Cardiac muscle cell (in vitro differentiated cells and primary cell): ENCODE measurements at places on chromosomes 12 and 14. TPM values are rescaled to one million over a fixed set of nuclear protein-coding genes. Genes with fewer than 3 reads are reported as not detected.

P2RX2 gene
- not detected in 2 replicates for total RNA-seq

FBLN5 gene
- total RNA-seq = 0.74 and 0.88 TPM in 2 replicates

RBMS2 gene
- 8.5 and 11.4 TPM in 2 replicates for total RNA-seq

DNA sequence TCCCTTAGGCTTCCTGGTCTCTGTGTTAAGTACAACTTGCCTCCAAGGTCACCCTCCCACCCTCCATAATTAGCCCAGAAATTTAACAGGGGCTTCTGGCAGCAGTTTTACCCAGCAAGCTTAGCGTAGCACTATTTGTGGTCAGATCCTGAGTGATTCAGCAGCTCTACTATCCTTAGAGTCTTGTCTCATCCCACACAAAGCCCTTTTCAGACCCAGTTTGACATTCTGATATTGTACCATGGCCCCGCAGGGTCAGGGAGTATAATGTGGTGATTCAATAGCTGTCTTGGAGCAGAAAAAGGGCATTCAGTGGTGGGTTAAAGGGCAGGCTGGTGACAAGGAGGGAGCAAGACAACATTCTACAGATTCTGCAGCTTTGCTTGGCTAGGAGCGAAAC, 153.8 kb upstream of the DDHD1 start:
- no peak overlapping the region for H3K4me3 ChIP-seq
- peak; percentile 44 for DNase-seq
- H3K27me3 ChIP-seq = no peaks in the 10 kb centered on the region
- H3K27ac ChIP-seq = no peak overlapping the region
- H3K4me1 ChIP-seq = peaks cover 7% of the 10 kb centered on the region

PEBP1 gene
- total RNA-seq = 404 and 408 TPM in 2 replicates

TMTC1 gene
- 25.3 and 30.3 TPM in 2 replicates for total RNA-seq

MYF6 gene
- not detected in 2 replicates for total RNA-seq

ACSS3 gene
- 19.4 and 32.4 TPM in 2 replicates for total RNA-seq

DNA sequence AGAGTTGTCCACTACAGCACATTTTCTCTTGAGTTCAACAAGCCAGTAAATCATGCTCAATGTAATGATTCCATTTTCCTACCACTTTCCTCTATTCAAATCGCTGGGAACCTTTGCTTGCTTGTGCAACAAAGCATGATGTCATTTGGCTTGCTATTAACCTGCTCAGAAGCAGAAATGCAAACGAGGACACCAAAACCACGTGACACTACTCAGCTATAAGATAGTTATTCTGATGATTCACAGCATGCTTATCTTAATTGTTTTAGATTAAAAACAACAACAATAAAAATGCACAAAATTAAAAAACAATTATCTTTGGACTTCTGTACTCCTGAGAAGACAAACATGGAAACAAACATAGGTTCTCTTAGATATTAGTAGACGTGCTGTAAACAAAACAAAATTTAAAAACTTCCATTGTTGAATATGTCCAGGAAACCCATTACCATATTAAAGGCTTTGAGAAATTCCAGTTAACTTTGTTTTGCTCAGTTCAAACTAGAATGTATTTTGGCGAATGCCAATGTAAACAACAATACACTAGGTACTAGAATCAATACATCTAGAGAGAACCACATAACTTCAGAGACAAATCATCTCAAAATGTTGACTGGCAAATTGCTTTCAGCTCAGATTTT, 77.5 kb upstream of the KRAS start:
- no peak for DNase-seq
- peaks cover 4% of the 10 kb centered on the region for H3K4me1 ChIP-seq
- H3K4me3 ChIP-seq = no peak overlapping the region
- no peak overlapping the region for H3K27ac ChIP-seq
- no peaks in the 10 kb centered on the region for H3K36me3 ChIP-seq
- H3K27me3 ChIP-seq = no peaks in the 10 kb centered on the region

GRCh38 chr14:63203618-63204406, 431 bp upstream of the RHOJ start:
- H3K36me3 ChIP-seq = no peaks in the 10 kb centered on the region
- H3K27ac ChIP-seq = no peak overlapping the region
- H3K4me3 ChIP-seq = no peak overlapping the region

GRCh38 chr12:3615862-3616261, 124.9 kb downstream of the PRMT8 start:
- no peaks in the 10 kb centered on the region for H3K4me1 ChIP-seq
- no peak overlapping the region for H3K27ac ChIP-seq
- no peak overlapping the region for H3K4me3 ChIP-seq
- H3K36me3 ChIP-seq = no peaks in the 10 kb centered on the region

DNA sequence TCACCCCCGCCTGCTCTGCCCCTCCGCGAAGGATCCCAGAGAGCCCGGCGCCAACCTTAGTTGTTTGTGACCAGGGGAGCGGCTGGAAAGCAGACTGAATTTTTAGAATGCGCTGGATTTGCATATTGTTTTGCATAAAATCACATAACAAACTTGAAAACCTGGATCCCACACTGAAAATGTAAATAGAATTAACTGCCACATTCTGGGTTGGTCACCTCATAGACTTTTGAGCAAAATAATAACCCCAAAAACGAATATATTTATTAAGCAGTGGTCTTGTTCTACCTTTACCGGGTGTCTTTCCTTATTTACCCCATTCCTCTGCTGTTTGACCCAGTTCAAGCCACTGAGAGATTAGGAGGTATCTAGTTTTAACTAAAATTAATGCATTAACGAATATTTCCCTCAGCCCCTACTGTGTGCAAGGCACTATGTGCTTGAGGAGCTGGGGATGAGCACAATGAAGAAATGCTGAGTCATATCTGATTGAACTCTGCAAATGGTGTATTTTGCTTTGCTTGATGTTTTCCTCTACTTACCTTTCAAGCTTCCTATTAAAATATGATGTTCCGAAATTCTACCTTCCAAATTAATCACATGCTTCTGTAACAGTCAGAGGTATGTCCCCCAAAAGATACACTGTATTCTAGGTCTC, 438 bp upstream of the EGLN3 start:
- no peaks in the 10 kb centered on the region for H3K36me3 ChIP-seq
- no peak overlapping the region for H3K4me3 ChIP-seq
- peaks cover 11% of the 10 kb centered on the region for H3K4me1 ChIP-seq
- H3K27ac ChIP-seq = peak overlapping the region; percentile 8
- H3K27me3 ChIP-seq = no peaks in the 10 kb centered on the region

DNA sequence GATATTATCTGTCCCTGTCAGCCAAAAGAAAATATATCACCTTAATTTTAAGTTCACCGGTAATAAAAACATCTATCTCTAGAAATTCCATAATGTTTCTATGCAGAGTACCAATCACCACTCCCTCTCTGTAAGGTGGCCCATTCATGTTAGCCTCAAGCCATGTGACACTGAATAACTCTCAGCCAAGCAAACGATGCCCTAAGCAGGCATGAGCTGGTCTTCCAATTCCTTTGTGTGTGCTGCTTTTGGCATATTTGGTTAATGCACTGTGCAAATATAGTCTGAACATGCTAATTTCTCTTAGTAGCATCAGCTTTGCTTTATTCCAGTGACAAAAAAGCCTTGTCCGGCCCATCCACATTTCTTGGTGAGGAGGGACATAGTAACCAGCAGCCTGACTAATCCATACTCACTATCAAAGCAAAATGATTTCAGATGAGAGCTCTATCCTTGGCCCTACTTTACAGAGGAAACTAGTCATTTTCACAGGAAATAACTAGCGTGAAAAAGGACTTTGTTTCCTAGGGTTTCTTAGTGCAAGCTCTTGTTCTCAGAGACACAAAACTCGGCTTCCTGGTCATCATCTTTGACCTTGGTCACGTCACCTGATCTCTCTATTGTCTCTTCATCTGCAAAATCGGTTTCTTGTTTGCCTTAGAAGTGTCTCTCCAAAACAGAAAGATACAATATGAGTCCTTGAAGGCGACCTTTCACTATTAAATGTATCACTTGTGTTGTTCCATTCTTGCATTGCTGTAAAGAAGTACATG, 59.2 kb upstream of the RTRAF start:
- no peak overlapping the region for H3K27ac ChIP-seq
- no peaks in the 10 kb centered on the region for H3K36me3 ChIP-seq
- DNase-seq = no peak
- no peaks in the 10 kb centered on the region for H3K27me3 ChIP-seq
- H3K4me3 ChIP-seq = no peak overlapping the region

DNA sequence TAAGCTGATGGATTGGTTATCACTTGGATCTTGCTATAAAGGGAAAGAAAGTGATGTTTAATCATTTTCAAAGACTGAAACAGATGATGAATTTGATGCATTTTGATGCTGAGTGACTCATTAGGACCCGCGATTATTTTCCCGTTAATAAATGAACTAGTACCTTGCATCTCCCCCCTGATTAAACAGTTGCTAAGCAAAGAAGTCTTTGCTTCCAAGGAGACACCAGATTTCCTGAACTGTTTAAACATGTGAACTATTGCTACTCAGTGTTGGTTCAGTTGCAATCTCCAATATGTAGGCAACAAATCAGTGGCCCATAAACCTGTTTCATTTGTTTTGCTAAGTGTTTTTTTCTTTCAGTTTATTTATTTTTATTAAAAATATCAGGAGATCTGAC, 375.2 kb downstream of the AACS start:
- H3K4me3 ChIP-seq = no peak overlapping the region
- no peaks in the 10 kb centered on the region for H3K36me3 ChIP-seq
- DNase-seq = no peak
- H3K4me1 ChIP-seq = no peaks in the 10 kb centered on the region

DNA sequence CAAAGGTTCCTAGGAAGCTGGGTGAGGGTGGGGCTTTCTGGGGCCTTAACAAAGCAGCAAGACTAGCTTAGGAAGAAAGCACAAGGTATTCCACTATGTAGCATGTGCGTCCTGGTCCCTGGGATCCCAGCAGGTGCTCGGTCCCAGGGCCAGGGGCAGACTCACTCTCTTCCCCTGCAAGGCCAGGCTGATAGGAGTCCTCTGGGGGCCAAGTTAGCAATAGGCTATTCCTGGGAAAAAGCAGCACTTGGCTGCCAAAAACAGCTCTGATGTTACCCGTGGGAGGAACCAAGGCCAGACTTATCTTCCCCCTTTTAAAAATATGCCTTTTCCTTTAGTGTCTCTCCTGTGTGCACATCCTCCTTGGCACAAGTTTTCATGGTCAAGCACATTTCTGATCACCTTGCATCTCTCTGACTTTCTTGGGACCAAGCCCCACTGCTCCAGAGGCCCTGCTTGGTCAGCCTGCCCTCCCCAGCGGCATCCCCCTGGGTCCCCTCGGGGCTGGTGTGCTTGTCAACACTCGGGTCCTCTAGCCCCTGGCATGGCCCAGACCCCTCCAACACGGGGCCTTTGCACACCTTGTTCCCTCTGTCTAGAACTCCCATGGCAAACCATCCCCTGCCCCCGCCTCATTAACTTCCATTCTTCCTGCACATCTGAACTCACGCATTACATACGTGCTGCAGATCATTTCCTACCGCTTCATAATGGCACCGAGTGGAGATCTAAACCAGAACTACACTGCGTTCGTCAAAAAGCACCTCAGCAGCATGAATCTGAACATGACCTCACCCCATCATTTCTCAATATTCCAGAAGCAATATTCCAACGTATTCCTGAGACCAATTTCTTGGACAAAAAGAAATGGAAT, 21.9 kb downstream of the CCDC92 start:
- H3K4me1 ChIP-seq = no peaks in the 10 kb centered on the region
- H3K27me3 ChIP-seq = no peaks in the 10 kb centered on the region
- DNase-seq = no peak
- H3K36me3 ChIP-seq = no peaks in the 10 kb centered on the region
- H3K27ac ChIP-seq = no peak overlapping the region
